ENCODE measurements at places on chromosomes 5 and 9.

DNA sequence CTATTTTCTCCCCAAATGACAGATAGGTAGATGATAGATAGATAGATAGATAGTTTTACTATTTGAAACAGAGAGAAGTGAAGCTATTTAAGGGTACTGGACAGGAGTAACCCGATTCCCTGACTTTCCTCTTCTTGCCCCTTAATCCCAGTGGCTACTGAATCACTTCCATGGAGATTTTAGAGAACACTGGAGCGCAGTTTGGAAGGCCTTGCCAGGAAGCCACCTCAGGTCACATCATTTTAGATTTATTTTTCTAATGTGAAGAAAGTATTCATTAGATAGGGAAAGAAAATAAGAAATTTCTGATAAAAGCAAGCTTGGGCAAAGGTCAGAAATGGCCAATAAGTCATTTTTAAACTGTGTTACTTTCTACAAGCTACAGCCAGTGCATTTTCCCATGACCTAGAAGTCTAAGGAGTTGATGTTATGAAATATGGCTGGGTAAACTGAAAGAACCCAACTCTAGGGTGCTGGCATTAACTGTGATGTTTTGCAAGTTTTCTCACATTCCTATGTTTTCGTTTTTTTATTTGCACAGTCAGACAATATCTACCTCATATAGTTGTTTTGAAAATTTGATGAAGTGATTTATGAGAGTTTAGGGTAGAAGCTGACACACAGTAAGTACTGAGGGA, 544.7 kb upstream of the PTGER4 start:
- no peaks in the 10 kb centered on the region for H3K27me3 ChIP-seq
- no peak for DNase-seq
- H3K36me3 ChIP-seq: peaks cover 8% of the 10 kb centered on the region

- DNase-seq: no peak
- H3K4me3 ChIP-seq: peak overlapping the region; percentile 64
- no peak overlapping the region for H3K27ac ChIP-seq
- H3K27me3 ChIP-seq: peaks cover 11% of the 10 kb centered on the region
These were observed 485 bp upstream of the HABP4 start for GRCh38 chr9:96449523-96449844.

- no peaks in the 10 kb centered on the region for H3K36me3 ChIP-seq
- peaks cover 12% of the 10 kb centered on the region for H3K27me3 ChIP-seq
- H3K4me3 ChIP-seq: no peak overlapping the region
- H3K27ac ChIP-seq: no peak overlapping the region
- H3K4me1 ChIP-seq: peaks cover 5% of the 10 kb centered on the region
- DNase-seq: no peak
These were observed 85.0 kb upstream of the SSBP2 start for GRCh38 chr5:81835814-81836367.

- H3K27ac ChIP-seq: no peak overlapping the region
- no peaks in the 10 kb centered on the region for H3K36me3 ChIP-seq
- peaks cover 7% of the 10 kb centered on the region for H3K4me1 ChIP-seq
- no peak for DNase-seq
These were observed 14.0 kb downstream of the TNC start for GRCh38 chr9:115103746-115104477.

DNA sequence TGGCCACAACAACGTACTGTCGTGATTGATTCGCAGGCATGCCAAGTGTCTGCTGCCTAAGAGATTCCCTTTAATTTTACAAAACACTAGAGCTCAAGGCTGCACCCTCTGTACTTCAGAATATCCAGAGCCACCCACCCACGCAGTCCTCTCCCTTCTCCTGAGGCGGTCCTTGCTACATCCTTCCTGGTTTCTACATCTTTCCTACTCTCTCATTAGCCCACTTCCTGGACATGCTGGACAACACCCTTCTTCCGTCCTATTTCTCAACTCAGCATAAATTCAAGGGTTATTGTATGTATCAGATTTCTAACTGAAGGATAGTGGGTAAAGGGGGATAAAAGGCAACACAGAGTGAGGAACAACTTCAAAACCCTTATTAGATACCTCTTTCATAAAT, 148.4 kb upstream of the MAP3K1 start:
- DNase-seq: no peak
- H3K36me3 ChIP-seq: peaks cover 4% of the 10 kb centered on the region
- peaks cover 30% of the 10 kb centered on the region for H3K4me1 ChIP-seq
- peaks cover 18% of the 10 kb centered on the region for H3K27me3 ChIP-seq

- no peaks in the 10 kb centered on the region for H3K27me3 ChIP-seq
- H3K4me1 ChIP-seq: no peaks in the 10 kb centered on the region
- H3K4me3 ChIP-seq: no peak overlapping the region
- no peaks in the 10 kb centered on the region for H3K36me3 ChIP-seq
- no peak overlapping the region for H3K27ac ChIP-seq
These were observed 104.7 kb upstream of the ISL1 start for GRCh38 chr5:51278539-51278938.

DNA sequence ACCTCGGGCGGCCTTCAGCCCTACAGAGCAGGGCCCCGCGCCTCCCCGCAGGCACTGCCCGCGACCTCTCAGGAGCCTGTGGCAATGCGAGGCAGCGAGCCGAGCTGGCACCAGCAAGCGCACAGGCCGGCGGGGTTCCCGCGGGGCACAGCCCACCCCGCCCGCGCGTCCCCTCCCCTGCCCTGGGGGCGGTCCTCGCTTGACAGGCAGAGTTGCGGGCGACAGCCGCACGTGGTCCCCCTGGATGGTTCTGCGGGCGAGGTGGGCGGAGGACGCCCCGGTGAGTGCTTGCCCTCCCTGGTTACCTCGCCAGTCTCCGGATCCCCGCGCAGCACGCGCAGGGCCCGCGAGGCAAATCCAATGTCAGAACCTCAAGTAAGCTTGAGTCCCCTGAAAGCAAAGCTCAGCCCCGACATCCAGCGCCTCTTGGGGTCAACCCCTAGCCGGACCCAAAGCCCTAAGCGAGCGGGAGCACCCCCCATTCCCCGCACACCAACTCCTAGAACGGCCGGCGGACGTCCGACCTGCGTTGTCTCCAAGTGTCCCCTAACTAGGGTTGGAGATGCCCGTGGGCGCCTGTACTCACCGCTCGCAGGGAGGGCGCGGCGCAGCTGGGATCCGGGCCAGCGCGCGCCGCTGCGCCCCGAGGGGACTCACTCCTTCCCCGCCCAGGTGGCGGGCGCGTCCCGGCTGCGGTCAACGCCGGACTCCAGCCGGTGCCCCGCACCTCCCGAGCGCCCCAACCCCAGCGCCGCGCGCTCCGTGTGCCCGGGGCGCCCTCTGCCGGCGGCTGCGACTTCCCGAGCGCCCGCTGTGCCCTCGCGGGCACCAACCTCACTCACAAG, at the start of gene DRD1:
TSS of gene DRD1 (minus strand) at position 123 of the 845 bp plus-strand sequence. CDS start 1,083 bp downstream, outside the sequence.
- H3K27ac ChIP-seq: no peak within 1 kb of the TSS
- H3K4me3 ChIP-seq: peak within 1 kb of the TSS; percentile 43
- no peaks in the 10 kb centered on the region for H3K36me3 ChIP-seq
- H3K27me3 ChIP-seq: peaks cover 67% of the 10 kb centered on the region
- H3K4me1 ChIP-seq: peaks cover 1% of the 10 kb centered on the region

DNA sequence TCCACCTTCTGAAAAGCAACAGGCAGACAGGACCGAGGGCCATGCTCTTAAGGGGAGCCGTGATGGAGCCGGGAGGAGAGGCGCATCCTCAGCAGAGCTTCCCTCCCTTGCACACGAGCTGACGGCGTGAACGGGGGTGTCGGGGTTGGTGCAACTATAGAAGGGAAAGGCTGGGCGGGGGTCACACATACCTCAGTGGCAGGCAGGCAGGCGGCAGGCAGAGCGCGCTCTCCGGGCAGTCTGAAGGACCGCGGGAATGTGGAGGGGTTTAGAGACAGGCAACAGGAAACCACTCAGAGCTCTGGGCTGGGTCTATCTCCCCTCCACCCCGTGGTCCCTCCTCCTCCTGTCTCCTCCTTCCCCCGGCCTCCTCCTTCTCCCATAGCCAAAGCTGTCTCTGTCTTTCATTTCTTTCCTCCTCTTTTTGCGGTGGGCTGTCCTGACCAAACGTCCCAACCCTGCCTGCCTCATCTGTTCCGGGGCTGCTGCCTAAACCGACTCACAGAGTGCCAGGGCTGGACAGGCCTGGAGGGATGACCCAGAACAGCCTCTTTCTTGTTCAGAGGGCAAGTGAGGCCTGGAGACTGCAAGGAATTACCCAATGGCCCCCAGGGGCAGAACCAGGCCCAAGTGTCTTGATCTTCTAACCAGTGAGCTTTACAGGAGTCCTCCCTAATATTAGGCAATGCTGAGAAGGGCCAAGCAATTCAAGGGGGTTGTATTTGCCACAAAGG, at the start of gene SPARC:
TSS of gene SPARC (minus strand) at position 242 of the 734 bp plus-strand sequence. CDS start 10,727 bp downstream, outside the sequence.
- H3K4me1 ChIP-seq: peaks cover 7% of the 10 kb centered on the region
- no peak for DNase-seq
- peaks cover 45% of the 10 kb centered on the region for H3K27me3 ChIP-seq

DNA sequence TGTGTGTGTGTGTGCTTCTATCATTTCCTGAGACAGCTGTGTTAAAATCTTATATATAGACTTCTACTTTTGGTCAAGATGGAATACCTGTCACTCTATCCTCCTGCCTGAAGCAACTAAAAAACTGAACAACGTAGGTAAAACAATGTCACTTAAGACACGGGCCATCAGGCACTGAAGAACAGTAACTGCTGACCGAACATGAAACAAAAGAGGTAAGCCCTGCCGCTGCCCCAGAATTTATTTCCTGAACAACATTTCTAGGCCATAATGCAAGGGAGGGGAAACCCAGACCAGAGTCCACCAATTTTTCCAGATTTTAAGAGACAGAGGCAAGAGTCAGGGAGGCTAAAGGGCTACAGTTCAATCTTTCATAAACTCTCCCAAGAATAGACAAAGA, 156.0 kb downstream of the CDC42SE2 start:
- H3K27me3 ChIP-seq: no peaks in the 10 kb centered on the region
- DNase-seq: no peak
- peaks cover 42% of the 10 kb centered on the region for H3K36me3 ChIP-seq
- H3K4me3 ChIP-seq: no peak overlapping the region
- H3K27ac ChIP-seq: peak overlapping the region; percentile 42
- H3K4me1 ChIP-seq: peaks cover 19% of the 10 kb centered on the region

- H3K27me3 ChIP-seq: peaks cover 20% of the 10 kb centered on the region
- peaks cover 3% of the 10 kb centered on the region for H3K4me1 ChIP-seq
- no peaks in the 10 kb centered on the region for H3K36me3 ChIP-seq
- no peak overlapping the region for H3K27ac ChIP-seq
- no peak overlapping the region for H3K4me3 ChIP-seq
These were observed 30.4 kb downstream of the PRRX2 start for GRCh38 chr9:129695870-129696269.

- H3K4me3 ChIP-seq: no peak overlapping the region
- H3K27ac ChIP-seq: no peak overlapping the region
- no peaks in the 10 kb centered on the region for H3K36me3 ChIP-seq
- no peaks in the 10 kb centered on the region for H3K4me1 ChIP-seq
- no peak for DNase-seq
These were observed 195.6 kb downstream of the SPOCK1 start for GRCh38 chr5:137303509-137303908.

DNA sequence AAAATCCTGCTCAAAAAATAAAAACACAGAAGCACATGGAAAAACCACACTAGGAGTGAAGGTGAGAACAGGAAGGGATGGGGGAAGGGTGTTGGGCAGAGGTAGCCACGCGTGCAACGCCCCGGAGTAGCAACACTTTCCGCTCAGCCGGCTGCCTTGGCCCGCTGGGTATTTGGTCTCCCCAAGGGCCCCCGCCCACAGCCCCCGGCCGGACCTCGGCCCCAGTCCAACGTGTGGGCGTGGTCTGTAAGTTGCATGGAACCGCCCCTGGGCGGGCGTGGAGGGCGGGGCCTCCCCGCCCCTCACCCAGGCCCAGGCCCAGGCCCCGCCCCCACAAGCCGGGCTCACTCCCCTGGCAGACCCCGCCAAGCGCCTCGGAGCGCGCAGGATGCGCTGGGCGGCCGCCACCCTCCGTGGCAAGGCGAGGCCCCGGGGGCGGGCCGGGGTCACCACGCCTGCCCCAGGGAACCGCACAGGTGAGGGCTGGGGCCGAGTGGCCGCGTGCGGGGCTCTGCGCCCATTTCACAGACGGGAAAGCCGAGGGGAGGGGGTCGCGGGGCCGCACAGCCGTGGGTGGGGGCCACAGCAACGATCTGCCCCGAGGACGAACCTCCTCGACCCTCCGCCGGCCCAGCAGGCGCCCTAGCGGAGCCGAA, at the start of gene SUSD3:
TSS of gene SUSD3 (plus strand) at position 347 of the 656 bp plus-strand sequence. CDS start at position 389, 42 bp downstream.
- DNase-seq: peak; percentile 64
- peak within 1 kb of the TSS; percentile 96 for H3K27ac ChIP-seq
- peak within 1 kb of the TSS; percentile 90 for H3K4me3 ChIP-seq
- H3K36me3 ChIP-seq: peaks cover 8% of the 10 kb centered on the region

- no peak overlapping the region for H3K27ac ChIP-seq
- H3K4me1 ChIP-seq: no peaks in the 10 kb centered on the region
- no peak overlapping the region for H3K4me3 ChIP-seq
- H3K27me3 ChIP-seq: no peaks in the 10 kb centered on the region
- no peak for DNase-seq
- H3K36me3 ChIP-seq: no peaks in the 10 kb centered on the region
These were observed 30.8 kb upstream of the DNAH5 start for GRCh38 chr5:13975246-13975645.

- H3K27me3 ChIP-seq: no peaks in the 10 kb centered on the region
- DNase-seq: peak; percentile 61
- peaks cover 27% of the 10 kb centered on the region for H3K4me1 ChIP-seq
- H3K4me3 ChIP-seq: peak overlapping the region; percentile 96
- H3K27ac ChIP-seq: peak overlapping the region; percentile 96
These were observed 1.7 kb downstream of the CBY3 start for GRCh38 chr5:179679014-179679674.

- H3K27ac ChIP-seq: no peak overlapping the region
- no peak overlapping the region for H3K4me3 ChIP-seq
- no peaks in the 10 kb centered on the region for H3K4me1 ChIP-seq
- peaks cover 8% of the 10 kb centered on the region for H3K27me3 ChIP-seq
- no peak for DNase-seq
- no peaks in the 10 kb centered on the region for H3K36me3 ChIP-seq
These were observed 274.2 kb upstream of the DAB2 start for GRCh38 chr5:39698838-39699560.

- no peaks in the 10 kb centered on the region for H3K36me3 ChIP-seq
- no peak overlapping the region for H3K27ac ChIP-seq
- no peak for DNase-seq
- H3K4me3 ChIP-seq: no peak overlapping the region
These were observed 375.8 kb upstream of the ST8SIA4 start for GRCh38 chr5:101278917-101279316.

GRCh38 chr5:171871711-171872110, 86.1 kb downstream of the SMIM23 start:
- no peak overlapping the region for H3K4me3 ChIP-seq
- H3K27me3 ChIP-seq: no peaks in the 10 kb centered on the region
- H3K27ac ChIP-seq: no peak overlapping the region
- peaks cover 62% of the 10 kb centered on the region for H3K36me3 ChIP-seq
- peaks cover 2% of the 10 kb centered on the region for H3K4me1 ChIP-seq
- DNase-seq: no peak

GRCh38 chr9:114327749-114328148, 1.9 kb upstream of the ORM2 start:
- no peaks in the 10 kb centered on the region for H3K27me3 ChIP-seq
- no peak overlapping the region for H3K4me3 ChIP-seq
- no peak for DNase-seq
- no peaks in the 10 kb centered on the region for H3K36me3 ChIP-seq
- H3K4me1 ChIP-seq: no peaks in the 10 kb centered on the region
